DMS 273 treated with DMSO at 0.1 percent for 48 hours (cell line): ENCODE measurements at places on chromosomes 11 and 22.
A peak's percentile ranks its signal among the peaks of the same experiment; 100 is the strongest.

DNA sequence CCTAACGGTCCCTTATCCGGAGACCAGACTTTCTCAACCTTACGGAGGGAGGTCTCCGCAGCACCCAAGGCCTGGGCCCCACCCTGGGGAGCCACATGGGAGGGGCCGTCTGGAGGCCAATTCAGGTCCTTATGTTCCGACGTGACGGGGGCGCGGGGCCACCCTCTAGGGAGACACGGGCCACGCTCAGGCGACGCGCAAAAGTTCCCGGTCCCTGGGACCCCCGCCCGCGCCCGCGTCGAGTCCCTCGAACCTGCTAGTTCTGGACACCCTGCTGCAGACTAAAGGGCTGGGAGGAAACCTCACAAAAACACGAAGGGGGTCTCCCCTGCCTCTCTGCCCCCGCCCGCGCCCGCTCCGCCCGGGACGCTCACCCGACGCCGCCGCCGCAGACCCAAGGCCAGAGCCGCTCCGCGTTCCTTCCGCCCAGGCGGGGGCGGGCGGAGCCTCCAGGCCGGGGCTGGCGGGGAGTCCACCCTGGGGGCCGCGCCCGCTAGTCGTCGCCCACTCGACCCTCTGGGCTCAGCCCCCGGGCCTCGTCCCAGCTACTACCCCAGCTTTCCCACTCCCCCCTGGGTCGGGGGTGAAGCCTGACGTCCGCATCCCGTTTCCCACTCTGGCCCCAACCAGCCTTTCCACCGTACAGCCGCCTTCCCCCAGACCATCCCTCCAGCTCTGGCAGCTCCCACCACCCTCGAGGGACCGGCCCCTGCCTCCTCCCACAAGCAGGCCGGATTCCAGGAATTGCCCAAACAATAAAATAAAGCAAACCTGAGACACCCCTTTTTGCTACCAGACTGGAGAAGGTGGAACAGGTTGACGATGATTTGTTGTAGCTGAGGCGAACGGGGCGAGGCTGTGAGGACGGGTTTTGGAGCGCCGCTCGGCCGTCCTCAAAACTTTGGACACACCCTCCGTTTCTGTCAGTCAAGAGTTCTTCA is 2.7 kb downstream of the RNH1 start:
- no peak for DNase-seq

DNA sequence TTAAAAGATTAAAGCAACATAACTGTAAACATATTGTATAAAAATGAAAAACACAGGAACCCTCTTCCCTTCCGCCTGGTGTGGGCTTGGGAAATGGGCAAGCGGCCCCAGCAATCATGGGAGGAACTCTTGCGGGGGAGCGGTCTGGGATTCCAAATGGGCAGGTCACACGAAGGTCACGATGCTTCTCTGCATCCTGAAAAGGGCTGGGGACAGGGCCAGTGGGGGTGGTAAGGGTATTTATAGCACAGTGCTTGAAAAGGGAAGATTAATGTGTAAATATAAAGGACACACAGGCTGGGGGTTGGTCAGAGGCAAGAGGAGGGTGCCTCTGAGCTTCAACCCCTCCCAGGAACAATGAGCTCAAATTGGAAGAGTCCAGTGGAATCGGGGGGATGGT is 46.9 kb upstream of the OR4B1 start:
- DNase-seq, result no peak

DNA sequence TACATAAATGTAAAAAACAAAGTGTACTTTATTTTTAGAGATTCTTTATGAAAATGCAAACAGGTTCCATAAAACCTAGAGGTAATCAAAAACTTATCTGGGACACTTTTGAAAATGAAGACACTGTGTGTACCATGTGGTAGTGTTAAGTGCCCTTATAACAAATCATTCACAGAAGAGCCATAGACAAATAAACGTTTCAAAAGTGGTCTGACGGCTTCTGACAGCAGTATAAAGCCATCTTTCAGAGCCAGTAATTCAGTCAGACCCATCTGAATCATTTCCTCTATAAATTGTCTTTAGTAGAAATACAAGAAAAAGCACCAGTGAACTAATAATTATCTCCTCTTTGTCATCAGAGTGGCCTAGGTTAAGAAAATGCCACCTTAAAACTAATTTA is 100.0 kb downstream of the PAX6 start:
- DNase-seq, result no peak

GRCh38 chr11:133106417-133106816 is 425.9 kb downstream of the OPCML start:
- DNase-seq, result no peak

GRCh38 chr22:30400159-30400558 is 3.3 kb downstream of the SEC14L2 start:
- DNase-seq, result no peak

GRCh38 chr22:40651563-40652501 is 15.3 kb upstream of the MRTFA start:
- DNase-seq, result peak; percentile 82
